ENCODE measurements at places on chromosomes 7 and 10.

DNA sequence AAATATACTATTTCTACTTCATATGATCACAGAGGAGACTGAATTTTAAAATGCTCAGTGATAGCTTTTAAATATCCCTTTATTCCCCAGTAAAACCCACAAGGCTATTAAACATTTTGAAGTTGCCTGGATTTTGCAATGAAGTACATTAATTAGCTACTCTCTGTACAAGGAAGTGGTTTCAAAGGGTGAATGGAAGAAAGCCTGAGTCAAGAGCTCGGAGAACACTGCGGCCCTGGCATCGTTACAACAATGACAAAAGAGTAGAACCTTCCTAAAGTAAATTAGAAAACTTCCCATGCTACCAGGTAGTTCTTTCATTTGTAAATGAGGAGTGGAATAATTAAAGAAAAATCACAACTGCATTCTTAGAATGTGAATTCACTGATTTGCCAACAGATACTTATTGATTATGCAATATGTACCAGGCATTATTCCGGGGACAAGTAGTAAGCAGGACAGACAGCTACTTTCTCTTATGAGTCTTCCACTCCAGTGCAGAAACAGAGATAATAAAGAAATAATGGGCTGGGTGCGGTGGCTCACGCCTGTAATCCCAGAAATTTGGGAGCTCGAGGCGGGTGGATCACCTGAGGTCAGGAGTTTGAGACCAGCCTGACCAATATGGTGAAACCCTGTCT is 63.0 kb downstream of the ZNF22 start:
- DNase-seq = no peak

DNA sequence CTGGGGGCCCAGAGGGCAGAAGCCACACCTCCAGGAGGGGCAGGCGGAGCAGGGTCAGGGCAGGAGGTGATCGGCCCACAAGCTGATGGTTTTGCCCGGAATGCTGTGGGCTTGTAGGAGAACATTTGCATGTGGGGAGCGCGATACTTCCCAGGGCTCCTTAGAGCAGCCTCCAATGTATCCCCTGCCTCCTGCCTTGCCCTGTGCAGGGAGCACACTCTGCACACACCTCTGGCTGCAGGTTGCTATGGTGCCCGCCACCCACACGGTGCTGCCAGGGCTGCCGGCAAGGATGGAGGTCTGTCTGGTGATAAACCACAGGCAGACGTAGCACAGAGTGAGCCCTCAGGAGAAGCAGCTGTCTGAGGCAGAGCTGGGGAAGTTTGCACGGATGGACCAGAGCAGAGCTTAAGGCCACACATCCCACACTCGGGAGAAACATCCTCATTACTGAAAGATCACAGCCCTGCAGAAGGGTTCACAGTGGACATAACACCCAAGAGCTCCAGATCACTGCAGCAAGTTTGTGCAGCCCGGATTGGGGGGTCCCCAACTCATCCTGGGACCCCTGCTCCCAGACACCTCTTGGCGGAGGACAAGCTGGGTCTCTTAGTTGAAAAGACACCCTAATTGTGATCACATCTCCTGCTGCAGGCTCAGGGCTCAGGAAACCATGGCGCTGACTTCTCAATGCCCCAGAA is 41.8 kb downstream of the VIPR2 start:
- no peak for DNase-seq

- no peak for DNase-seq
Observed at GRCh38 chr10:125231116-125231812, 70.9 kb upstream of the CTBP2 start.

DNA sequence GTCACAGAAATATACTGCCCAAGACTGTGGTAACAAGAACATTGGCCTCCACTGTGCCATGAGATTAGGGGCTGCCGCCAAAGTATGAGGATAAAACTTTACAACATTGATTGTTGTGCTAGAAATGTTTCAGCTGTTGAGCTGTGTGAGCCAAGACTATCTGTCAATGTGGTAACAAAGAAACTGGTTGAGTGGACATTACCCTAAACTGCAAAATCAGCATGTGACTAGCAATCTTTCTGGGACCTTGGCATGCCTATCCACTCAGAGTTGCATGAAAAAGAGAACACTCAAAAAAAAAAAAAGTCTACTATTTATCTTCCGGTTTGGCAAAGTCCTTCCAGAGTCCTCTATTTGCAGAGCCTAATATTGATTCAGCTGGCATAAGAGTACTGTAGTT is 605.6 kb upstream of the CNTNAP2 start:
- DNase-seq = no peak

DNA sequence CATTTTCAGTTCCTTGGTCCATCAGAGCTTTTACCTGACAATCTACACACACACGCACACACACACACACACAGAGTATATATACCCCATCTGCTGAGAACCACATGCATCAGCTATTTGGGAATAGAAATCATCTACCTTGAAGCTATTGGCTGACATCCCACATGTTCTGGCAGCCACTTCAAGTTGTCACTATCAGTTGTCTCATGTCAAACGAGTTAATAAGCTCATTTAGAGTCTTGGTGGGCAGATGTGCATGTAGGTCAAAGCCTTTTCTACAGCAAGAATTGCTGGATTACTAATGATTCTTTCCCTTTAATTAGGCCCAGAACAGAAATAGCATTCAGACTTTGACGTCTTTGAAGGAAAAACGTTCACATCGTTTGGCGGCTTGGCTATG is 36.8 kb downstream of the COL28A1 start:
- no peak for DNase-seq

DNA sequence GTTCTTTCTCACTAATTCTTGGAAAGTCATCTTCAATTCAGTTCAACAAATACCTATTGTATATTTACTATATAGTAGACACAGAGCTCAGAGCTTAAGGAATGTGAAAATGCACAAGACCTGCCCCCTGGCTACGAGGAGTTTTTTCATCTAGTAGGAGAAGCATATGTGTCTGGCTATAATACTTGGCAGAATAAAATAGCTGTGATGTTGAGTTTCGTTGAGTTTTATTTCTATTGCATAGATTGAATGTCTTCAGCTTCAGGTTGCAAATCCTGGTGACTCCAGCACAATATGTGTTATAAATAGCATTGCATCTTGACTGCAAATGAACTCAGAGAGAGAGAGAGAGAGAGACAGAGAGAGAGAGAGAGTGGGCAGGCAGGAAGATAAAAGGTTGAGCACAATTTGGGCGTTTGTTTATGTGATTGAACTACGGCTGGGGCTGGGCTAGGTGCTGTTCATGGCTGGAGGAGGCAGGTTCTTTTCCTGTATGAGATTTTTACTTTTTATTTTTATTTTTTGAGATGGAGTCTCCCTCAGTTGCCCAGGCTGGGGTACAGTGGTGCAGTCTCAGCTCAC is 229.6 kb downstream of the GALNT17 start:
- DNase-seq = no peak

- DNase-seq = no peak
Observed at GRCh38 chr7:36957620-36958019, 233.3 kb upstream of the AOAH start.

DNA sequence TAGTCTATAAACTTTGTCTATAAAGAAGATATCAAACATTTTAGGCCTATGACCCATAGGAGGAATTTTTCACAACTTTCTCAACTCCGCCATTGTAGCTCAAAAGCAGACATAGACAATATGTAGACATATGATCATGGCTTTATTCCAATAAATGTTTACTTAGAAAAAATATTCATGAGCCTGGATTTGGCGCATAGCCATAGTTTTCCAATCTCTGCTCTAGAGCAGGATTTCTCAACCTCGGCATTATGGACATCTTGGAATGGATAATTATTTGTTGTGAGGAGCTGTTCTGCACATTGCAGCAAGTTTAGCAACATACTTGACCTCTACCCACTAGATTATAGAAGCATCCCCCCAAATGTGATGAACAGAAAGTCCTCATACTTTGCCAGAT is 532.6 kb downstream of the ANKRD7 start:
- no peak for DNase-seq

DNA sequence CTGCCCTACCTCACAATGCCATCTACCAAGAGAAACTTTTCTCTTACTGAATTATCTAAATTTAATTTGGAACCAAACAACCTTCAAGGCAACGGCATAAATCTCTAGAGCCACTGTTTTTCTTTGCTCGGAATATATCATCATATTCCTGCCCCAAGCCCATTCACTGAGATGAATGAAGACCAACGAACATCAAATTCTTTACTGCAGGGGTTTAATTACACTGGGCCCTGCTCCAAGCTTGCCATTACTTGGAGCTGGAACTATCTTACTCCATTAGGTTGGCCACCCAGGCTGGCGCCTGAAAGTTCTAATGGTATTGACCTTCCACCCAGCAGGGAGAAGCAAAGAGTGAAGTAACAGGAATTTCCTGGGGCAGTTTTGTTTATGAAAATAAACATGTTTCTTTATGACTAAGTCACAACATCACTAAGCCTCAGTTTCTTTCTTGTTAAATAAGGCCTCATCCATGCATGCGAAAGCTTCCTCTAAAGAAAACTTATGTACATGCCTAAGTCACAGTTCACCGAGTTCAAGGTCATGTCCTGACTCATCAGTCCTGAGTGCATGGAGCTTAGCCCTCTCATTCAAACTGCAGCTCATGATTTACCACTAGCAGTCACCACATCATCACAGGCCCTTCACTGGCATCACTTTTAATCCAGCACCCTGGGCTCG is 42.1 kb upstream of the ANAPC16 start:
- DNase-seq = no peak

- DNase-seq = no peak
Observed at GRCh38 chr7:73715648-73716317, 3.7 kb downstream of the STX1A start.

GRCh38 chr7:73644688-73645286 is 20.5 kb upstream of the MLXIPL start:
- no peak for DNase-seq

- no peak for DNase-seq
Observed at GRCh38 chr10:17756557-17757217, 4.7 kb downstream of the TMEM236 start.

DNA sequence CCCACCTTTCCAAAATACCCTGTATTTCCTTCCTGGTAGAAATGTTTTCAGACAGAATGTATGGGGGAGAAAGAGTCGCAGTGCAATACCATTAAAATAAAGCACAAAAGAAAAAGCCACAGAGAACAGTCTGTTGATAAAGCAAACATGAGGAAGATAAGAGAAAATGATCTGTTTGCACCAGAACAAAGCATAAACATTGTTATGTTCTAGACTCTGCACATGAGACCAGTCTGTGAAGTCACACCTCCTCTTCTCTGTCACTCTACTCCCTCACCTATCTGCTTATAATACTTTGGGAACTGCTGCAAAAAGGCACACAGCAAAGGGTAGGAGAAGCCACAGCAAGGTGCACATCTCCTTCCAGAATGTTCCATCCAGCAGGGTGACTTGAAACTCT is 67.2 kb upstream of the LRGUK start:
- DNase-seq = no peak

DNA sequence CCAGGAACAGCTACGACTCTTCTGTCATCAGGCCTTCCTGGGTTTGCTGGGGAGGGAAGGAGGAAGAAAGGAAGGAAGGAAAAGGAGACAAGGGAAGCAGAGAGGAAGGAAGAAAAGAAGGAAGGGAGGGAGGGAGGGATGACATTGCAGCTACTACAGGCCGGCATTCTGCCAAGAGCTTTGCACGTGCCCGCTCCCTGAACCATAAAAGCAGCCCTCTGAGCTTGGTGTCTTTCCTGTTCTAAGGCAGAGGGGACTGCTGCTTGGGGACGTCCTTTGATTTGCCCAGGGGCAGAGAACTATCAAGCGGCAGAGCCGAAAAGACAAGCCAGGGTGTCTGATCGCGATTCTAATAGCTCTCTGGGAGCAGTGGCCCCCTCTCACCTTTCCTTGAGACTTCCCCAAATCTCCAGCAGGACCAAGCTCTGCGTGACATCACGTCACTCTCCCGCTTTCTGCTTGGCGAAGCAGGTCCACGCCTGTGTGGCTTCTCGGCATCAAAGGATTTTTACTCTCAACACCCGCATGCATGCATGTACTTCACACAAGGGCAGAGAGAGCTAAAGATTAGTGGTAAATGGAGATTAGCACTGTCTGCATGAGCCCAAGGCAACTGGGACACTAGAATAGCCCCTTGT is 167.8 kb upstream of the AUTS2 start:
- no peak for DNase-seq

- DNase-seq = no peak
Observed at GRCh38 chr7:130345136-130345535, 520 bp downstream of the CPA5 start.

- DNase-seq = no peak
Observed at GRCh38 chr10:112202561-112203241, 19.1 kb upstream of the GPAM start.

GRCh38 chr7:54664235-54665228 is 94.5 kb downstream of the SEC61G start:
- DNase-seq = no peak

GRCh38 chr10:13868528-13869294 is 281.9 kb downstream of the PRPF18 start:
- DNase-seq = no peak

- peak; percentile 27 for DNase-seq
Observed at GRCh38 chr7:105269397-105269796, 119.3 kb downstream of the SRPK2 start.

GRCh38 chr7:82156168-82156567 is 287.4 kb downstream of the CACNA2D1 start:
- no peak for DNase-seq

GRCh38 chr7:136947347-136947746 is 78.9 kb downstream of the CHRM2 start:
- no peak for DNase-seq

DNA sequence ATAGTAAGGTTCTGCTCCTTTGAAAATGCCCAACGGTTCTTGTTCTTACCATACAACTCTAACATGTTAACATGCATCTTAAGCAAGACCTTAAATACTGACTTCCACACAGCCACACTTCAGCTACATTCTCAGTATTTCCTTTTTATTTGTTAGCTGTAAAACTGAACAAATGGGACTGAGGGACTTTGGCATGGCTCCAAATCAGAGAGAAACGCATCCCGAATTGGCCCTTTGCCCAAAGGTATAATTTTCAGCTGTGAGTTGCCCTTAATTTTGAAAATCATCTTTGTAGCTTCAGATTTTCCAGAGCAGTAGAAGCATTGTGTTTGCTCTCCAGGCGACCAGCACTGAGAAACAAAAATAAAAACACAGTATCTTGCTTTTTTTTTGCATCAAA is 56.4 kb downstream of the NEUROD6 start:
- DNase-seq = no peak

DNA sequence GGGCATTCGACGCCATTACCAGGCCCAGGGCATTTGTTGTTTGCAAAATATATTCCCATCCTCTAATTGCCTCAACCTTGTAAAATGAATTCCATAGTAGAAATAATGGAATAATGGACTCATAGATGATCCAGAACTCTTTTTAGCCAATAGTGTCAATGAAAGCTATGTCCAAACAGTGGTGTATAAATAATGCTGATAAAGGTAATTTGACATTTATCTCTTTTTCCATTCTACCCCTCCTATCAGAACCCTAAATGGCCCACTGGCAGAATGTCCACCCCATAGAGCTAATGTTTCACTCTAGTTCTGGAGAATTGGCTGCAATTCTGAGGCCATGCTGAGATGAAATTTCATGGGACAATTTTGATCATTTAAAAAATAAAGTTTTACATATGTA is 76.4 kb upstream of the DLX6 start:
- no peak for DNase-seq

Measured in CD4-positive, alpha-beta T cell treated with Interleukin-4 for 1 hour (primary cell).